ENCODE measurements at places on chromosomes 1 and 21.
A peak's percentile ranks its signal among the peaks of the same experiment; 100 is the strongest.

GRCh38 chr1:152933196-152933595 lies 13.8 kb upstream of the SPRR5 start:
- no peak for DNase-seq

DNA sequence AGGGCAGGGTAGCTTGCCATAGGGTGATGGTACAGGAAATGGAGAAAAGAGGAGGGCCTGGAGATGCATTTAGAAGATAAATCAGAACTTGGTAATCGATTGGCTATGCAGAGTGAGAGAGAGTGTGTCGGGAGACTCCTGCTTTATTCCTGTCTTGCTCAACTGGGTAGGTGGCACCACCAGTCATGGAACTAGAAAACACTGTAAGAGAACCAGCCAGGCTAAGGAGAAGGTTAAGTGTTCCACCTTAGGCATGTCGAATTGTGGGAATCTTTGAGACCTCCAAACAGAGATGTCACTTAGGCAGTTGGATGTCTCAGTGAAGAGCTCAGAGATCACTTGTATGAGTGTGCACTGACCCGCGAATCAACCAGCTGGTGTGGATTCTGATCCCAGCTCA lies 28.7 kb upstream of the RD3 start:
- no peak for DNase-seq

DNA sequence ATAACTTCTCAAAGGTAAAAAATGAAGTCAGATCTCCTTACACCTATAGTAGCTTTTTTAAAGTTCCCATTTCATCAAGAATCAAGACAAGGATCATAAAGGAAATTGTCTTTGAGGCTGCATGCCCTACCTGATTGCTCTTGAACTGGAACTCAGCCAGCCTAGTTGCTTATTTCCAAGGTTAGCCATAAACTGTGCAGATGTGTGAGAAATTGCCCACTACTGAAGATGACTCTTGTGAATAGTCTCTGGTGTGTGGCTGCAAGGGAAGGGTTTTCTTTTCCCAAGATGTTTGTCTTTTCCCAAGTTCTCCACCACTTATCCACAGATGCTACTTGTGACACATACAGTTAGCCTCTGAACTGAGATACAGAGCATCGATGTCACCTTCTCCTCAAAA lies 81.7 kb upstream of the DUSP10 start:
- DNase-seq, result no peak

GRCh38 chr21:30437010-30437565 lies 3.0 kb upstream of the KRTAP15-1 start:
- no peak for DNase-seq

GRCh38 chr1:54579337-54579781 lies 31.3 kb downstream of the ACOT11 start:
- DNase-seq, result no peak

DNA sequence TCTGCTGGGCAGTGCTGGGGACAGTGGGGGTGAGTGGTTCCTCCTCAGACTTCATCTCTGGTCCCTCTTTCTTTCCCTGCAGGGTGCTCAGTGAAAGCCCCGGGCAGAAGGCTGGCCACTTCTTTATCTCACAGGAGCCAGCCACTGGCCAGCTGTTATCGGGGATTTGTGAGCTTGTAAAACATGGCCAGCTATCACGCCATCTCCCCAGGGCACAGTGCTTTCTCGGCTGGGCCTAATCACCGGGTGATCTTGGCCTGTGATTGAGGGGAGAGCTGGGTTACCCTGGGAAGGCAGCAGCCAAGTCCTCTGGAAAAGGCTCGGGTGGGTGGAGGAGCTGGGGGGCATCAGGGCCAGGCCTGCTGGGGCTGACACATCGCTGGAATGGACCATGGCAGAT lies 83.0 kb downstream of the IGSF21 start:
- no peak for DNase-seq

DNA sequence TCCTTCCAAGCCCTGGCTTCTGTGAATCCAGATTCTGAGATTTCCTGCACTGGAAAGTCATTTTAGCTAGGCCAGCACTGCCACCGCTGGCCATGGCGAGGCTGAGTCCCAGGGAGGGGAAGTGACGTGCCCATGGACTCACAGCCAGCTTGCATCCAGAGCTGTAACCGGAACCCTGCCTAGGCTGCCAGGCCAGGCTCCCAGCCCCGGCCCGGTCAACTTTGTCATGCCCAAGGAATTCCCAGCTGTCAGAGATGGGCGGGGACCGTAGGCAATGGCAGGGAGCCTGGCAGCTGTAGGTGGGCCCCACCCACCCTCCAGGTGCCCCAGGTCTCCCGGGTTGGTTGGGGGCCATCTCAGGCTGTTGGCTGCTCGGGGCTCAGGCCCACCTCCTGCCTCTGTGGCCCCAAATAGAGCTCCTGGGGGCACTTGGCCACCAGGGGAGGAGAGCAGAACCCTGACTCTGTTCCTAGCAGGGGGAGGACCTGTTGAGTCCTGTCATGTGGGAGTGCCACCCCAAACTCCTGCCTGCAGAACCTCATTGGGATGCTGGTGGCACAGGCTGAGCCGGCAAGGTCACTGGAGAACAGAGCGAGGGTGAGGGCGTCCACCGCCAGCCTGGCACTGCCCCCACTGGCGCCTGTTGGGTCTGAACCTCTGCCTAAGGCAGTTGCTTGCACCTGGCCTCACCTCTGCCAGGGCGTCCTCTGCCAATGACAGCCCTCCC lies 57.8 kb downstream of the FOXO6 start:
- DNase-seq, result peak; percentile 62

- no peak for DNase-seq
Measured at GRCh38 chr21:46626975-46627501, 8.4 kb upstream of the PRMT2 start.

- peak; percentile 73 for DNase-seq
Measured at GRCh38 chr1:119787776-119788175, 19.1 kb upstream of the HMGCS2 start.

DNA sequence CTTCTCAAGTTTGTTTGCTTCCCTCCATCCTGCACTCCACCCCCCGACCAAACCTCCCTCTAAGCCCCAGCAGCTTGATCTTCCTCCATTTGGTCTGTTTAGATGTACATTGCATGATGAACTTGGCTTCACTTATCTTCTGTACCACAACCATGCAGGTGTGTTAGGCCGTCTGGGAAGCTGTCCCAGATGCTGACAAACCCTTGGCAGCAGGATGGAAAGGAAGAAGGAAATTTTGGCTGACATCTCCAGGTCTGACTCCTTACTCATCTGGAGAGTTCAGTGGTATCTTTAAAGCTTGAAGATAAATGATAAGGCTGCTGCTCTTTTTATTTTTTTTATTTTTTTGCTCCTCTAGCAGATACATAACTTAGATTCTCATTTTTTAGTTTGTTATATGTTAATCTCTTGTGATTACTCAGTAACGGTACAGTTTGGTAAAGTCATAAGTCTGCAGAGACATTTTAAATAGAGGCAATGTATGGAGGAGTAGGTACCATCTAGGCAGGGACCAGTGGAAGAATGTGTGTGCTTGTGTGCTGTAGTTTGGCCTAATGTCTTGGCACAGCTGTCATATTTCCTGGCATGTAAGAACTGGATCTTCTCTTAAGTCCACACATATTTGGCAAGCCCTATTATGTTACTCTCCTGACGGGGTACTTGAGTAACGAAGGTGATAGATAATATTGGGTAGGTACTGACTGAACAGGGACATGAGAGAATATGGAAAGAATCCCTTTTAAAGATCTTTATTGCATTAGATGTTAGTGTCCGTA lies 79.7 kb downstream of the CACHD1 start:
- peak; percentile 39 for DNase-seq

- peak; percentile 37 for DNase-seq
Measured at GRCh38 chr1:62800825-62801306, 16.9 kb downstream of the ATG4C start.

GRCh38 chr1:214537219-214537618 lies 14.2 kb downstream of the PTPN14 start:
- DNase-seq, result peak; percentile 42

DNA sequence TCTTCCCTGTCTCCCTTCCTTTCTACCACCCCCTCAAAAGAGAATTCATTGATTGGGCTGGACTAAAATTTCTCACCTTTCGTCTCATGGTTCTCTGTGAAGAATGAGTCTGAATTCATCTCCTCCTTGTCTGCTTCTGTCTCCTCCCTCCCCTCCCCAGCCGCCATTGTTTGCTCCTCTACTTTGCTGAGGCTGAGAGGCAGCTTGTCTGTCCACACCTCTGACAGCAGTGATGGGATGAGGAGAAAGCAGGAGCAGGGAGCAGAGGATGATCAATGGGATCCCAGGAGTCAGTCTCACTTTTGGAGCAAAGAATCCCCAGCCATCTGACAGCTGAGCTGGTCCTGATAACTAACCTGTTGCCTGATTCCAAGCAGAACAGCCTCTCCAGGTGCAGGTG lies 2.5 kb downstream of the ILDR2 start:
- no peak for DNase-seq

GRCh38 chr1:18871401-18872070 lies 12.1 kb upstream of the TAS1R2 start:
- DNase-seq, result no peak

GRCh38 chr1:44235808-44236207 lies 22.5 kb downstream of the DMAP1 start:
- DNase-seq, result no peak

DNA sequence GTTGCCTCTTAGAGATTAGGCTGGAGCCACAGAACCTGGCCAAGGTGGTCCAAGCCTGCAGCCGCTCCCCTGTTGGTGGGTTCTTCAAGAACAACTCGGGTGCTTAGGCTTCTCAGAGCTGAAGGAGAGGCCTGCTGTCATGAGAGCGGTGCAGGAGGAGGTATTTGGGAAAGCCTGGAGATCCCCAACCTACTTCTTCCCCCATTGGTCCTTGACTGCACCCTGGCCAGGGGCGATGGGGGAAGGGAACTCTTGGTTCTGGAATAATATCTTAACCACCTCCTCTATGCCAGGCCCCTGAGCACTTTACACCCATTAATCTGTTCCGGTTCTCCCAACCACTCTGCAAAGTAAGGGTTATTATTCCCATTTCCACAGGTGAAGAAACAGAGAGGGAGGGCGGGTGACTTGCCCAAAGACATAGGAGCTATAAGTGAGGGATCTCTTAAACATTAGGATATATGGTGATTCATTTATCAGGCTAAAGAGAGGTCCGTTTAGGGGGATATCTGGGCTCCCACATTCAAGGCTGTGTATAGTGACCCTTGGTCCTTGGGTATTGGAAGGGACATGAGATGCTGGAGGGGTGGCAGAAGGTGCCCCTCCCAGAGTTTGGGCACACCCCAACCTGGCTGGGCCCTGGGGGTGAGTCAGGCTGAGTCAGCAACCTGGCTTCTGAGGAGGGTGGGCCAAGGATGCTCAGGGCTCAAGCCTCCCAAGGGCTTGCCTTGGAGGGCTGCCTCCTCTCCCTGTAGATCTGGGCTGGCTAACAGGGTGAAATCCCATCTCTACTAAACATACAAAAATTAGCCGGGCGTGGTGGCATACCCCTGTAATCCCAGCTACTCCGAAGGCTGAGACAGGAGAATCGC lies 5.2 kb downstream of the TRNP1 start:
- DNase-seq, result peak; percentile 69

DNA sequence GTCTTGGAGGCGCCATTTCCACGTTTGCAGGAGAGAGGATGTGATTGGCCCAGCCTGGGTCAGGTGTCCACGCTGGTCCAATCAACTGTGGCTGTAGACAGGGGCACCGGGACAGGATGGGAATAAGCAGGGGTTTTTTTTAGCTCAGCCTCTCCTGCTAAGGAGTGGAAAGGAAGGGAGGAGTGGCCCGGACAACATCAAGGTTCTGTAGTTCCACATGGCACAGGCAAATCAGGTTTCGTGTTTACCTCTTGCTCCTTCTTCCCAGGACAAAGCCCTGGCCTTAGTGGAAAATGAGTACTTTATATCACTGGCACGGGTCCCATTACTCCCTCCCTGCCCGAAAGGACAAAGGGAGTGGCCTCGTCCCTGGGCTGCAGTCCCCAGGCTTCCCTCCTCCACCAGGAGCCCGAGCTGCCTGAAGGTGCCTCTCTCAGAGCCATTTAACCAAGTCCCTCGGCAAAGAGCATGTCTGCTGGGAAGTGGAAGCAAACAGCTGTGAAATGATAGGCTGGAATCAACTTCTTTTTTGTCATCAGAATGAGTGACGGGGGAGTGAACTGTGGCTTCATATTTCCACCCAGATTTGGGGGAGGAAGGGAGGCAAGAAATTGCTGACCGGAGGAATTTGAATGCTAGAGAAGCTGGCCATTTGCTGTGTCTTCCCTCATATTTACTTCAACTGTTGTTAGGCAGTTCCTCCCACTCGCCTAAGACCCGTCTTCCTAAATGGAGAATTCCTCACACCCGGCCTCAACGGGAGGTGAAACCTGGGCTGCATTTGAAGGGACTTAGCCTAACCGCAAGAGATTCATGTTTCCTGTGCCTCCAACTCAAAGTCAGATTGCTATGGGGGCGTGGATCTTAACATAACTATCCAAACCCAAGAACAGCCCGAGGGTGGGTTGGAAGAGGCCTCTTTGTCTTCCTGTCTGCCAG lies 84.9 kb upstream of the SLC44A3 start:
- peak; percentile 93 for DNase-seq

- no peak for DNase-seq
Measured at GRCh38 chr21:40731206-40731605, 115.8 kb downstream of the DSCAM start.

DNA sequence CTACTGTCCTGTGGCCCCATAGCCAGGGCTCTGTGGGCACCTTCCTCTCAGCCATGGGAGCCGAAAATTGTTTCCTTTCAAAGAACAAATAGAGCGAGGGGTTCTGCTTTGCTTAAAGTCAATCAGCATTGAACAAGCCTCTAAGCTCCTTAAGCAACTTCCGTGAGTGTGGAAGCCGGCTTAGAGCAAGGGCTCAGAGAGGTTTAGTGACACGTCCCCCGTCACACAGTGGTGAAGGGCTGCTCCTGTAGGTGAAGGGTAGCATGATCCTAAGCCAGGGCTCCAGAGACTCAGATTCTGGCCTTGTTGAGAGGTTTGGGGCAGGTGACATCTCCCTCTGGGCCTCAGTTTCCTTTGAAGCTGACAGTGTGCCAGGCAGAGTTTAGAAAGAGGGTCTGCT lies 94.0 kb upstream of the WNT4 start:
- no peak for DNase-seq

DNA sequence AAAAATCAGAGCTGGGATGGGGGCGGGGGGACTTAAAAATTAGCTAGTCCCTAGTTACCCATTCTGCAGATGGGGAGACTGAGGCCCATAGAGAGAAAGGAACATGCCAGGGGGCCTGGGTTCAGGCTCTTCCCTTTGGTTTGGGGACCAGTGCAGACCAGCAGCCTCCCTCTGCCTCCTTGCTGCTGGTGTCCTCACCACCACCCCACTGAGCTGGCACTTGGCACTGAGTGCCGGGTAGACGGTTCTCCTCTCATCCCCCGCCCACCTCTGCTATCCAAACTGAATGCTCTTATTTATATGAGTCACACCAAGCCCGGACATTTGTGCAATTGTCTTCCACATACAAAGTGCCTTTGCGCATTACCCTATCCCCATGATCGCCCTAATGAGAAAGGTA lies 39.2 kb downstream of the CAMK2N1 start:
- DNase-seq, result no peak

- peak; percentile 69 for DNase-seq
Measured at GRCh38 chr1:61141288-61142042, 59.1 kb downstream of the NFIA start.

- DNase-seq, result no peak
Measured at GRCh38 chr1:63668298-63668697, 75.1 kb downstream of the PGM1 start.

- DNase-seq, result peak; percentile 69
Measured at GRCh38 chr1:22709891-22710700, 543 bp upstream of the EPHB2 start.

Data from fibroblast of upper back skin (primary cell).